ENCODE measurements at places on chromosomes 11 and 22. TPM values are rescaled to one million over a fixed set of nuclear protein-coding genes. Genes with fewer than 3 reads are reported as not detected.

GRCh38 chr11:103210543-103210942 is 101.3 kb downstream of the DYNC2H1 start:
- no peak for DNase-seq

DNA sequence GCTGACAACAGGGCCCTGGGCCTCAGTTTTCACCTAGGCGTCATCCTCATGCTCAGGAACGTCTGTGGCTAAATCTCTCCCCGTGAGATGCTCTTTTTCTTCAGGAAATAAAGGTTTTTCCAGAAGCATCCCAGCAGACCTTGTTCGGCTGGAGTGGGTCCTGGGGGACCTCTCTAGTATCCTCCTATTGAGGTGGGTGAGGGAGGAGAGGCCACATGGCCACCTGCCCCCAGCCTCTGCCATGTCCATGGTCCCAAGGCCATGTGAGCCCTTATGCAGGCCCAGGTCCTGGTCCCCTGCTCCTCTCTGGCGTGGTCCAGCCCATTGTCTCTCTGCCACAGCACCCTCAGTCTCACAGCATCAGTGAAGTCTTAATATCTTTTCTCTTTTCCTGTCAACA is 22.0 kb downstream of the ALG12 start:
- no peak for DNase-seq

GRCh38 chr11:84398017-84398626 is 1112.0 kb upstream of the CCDC90B start:
- DNase-seq: no peak

Gene PANX2
- total RNA-seq: 3.3 TPM

DNA sequence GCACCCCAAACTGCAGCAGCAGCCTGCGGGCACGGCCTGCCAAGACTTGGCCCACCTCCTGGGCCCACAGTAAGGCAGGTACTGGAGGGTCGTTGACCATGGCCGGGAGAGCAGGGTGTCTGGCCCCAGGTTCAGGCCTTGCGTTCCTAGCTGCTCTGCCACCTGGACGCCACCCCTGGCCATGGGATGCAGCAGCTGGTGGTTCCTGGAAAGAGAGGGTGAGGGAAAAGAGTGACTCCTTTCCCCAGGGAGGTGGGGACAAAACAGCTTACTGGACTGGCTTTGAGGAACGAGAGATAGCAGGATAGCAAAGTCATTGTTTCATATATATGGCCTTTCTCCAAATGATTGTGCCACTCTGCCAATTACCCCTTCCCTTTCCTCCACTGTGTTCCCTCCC is 1.8 kb downstream of the BSCL2 start:
- DNase-seq: no peak
